Neural progenitor cell (in vitro differentiated cells): ENCODE measurements at places on chromosomes 7 and 10. TPM values are rescaled to one million over a fixed set of nuclear protein-coding genes. Genes with fewer than 3 reads are reported as not detected.

The NME8 gene
- 0.34 and 9.0 TPM in 2 replicates for total RNA-seq

- DNase-seq, result peak; percentile 37
Measured at GRCh38 chr7:24290004-24290641, 6.1 kb downstream of the NPY start.

The TUBB8 gene
- total RNA-seq, result 1.9 and 4.3 TPM in 2 replicates

The PRPS1L1 gene
- not detected in 2 replicates for total RNA-seq

DNA sequence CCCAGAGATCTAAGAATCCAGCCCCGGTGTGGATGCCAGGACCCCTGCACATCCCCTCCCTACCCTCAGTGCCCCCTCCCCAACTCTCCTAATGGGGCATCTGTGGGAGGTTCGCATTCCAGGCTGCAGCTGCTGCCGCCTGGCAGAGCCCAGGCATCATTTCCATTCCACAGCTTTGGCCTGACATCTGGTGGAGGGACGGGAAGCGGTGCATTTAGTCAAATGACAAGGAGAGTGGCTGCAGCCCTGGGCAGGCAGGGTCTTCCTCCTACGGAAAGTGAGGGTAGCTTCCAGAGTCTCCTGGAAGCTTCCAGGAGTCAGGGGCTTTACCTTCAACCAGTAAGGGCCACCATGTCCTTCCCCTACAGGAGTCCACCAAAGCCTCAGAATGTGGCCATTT lies 30.8 kb downstream of the PRLHR start:
- peak; percentile 79 for DNase-seq

The KNDC1 gene
- 1.8 and 5.6 TPM in 2 replicates for total RNA-seq
